ENCODE measurements at places on chromosomes 2 and 18.

DNA sequence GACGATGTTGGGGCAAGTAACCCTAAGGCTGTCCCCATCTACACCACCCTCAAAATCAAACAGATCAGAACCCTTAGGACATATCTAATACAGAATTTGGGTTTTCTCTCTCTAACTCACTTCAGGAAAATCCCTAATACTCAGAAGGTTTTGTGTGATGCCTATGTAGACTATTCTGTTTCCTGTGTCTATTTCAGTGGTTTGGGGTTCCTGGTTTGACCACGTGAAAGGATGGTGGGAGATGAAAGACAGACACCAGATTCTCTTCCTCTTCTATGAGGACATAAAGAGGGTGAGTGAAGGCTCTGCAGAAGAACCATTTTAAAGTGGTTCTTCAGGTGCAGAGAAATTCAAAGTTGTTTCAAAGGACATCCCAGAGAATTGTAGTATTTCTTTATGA is 16.3 kb downstream of the SULT1C2 start:
- no peak for DNase-seq

DNA sequence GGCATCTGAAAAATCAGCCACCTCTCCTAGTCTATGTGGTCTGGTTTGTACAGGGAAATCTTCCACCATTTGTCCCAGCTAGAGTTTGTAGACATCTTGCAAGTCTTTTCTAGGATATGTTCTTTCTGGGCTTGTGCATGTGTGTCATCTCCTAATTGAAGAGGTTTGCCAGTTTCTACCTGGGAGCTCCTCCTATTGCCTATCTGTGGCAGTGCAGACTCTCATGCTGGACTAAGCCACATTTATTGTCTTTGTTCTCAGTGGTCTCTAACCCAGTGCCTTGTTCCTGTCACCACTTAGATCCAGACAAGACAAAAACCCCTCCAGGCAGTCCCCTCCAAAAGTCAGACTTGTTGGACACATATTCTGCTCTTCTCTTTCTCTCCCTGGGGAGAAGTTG is 72.0 kb upstream of the MRPS9 start:
- DNase-seq = no peak

DNA sequence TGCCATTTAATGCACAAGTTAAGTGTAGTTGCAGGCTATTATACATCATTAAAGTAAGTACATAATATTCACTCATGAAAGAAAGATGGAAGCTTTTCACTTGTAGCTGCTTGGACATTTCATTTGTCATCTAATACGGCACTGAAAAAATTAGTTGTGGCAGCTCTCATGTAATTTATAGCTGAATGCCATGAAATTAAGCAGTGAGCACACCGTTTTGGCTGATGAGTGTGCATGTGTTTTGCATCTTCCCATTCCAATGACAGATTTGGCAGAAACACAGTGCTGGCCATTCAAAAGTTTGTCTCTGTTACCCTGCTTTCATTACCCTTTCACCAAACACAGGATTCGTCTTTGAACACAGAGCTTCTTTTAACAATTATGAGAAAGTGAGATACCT is 174.0 kb downstream of the PTGR3 start:
- DNase-seq = no peak

GRCh38 chr18:61397222-61397621 is 64.0 kb downstream of the CDH20 start:
- DNase-seq = no peak

GRCh38 chr2:153644955-153645354 is 166.4 kb upstream of the RPRM start:
- no peak for DNase-seq

DNA sequence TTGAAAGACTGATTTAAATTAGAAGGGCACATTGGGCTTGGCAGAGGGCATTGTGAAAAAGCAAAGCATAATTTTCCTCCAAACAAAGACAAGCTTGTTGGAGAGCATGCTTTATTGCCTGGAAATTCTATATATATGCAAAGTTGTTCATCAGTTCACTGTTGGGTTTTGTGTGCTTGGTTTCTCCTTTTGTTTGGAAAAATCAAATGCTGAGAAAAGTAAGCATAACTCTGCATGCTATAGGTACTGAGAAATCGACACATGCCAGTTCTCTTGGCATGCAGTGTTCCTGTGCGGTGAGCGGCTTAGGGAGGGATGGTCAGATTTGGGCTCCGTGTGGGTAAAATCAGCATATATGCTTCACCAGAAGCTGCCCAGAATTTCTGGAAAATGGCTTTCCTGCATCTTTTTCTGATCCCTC is 161.0 kb downstream of the RAPGEF4 start:
- no peak for DNase-seq

DNA sequence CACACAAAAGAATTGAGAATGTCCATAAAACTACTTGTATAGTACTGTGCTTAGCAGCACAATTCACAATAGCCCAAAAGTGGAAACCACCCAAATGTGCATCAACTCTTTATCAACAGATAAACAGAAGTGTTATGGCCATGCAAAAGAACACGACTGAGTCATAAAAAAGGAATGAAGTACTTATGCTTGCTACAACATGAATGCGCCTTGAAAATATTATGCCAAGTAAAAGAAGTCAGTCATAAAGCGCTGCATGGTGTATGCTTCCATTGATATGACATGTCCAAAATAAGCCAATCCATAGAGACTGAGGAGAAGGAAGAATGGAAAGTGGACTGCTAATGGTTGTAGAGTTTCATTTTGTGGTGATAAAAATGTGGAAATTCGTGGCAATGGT is 12.1 kb upstream of the MAP2 start:
- DNase-seq = no peak
